ENCODE measurements at places on chromosomes 2 and 18.

DNA sequence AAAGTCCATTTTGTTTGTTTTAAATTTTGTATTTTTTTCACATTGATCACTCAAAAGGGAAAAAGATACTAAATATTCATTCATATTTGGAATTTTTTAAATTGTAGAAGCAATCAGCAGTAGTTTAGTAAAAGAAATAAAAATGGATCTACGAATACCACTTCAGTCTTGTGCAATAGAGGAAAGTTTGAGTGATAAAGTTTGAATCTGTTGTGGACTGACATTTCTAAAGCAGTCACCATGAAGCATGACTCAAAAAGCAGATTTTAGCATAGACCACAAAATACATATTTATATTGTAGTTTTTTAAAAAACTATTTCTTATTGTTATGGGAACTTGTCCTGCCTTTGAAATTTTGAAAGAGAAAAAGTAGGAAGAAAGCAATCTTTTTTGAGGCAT is 520.5 kb upstream of the ZEB2 start:
- DNase-seq = no peak

DNA sequence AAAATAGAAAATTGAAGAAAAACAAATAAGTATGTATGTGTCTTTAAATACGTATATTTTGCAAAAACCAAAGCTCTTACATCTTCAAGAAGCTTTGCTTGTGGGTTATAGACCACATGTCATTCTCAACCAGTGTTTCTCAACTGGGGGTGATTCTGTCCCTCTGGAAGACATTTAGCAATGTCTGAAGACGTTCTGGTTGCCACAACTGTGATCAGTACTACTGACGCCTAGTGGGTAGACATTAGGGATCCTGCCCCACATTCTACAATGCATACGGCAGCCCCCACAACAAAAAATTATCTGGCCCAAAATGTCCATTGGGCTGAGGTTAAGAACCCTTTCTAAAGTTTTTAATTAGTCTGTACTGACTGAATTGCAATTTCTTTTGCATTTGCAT is 48.4 kb downstream of the UNC50 start:
- no peak for DNase-seq

GRCh38 chr2:158637357-158637756 is 157.8 kb upstream of the DAPL1 start:
- DNase-seq = no peak

GRCh38 chr2:42906557-42907411 is 114.4 kb upstream of the HAAO start:
- peak; percentile 42 for DNase-seq

- DNase-seq = no peak
Measured at GRCh38 chr2:134718023-134718816, 580 bp downstream of the TMEM163 start.
